ENCODE measurements at places on chromosomes 11 and 22. TPM values are rescaled to one million over a fixed set of nuclear protein-coding genes. Genes with fewer than 3 reads are reported as not detected.

The ELFN2 gene
- 0.83 TPM for total RNA-seq

The LZTR1 gene
- total RNA-seq = 61.8 TPM

The LRRC56 gene
- 1.5 TPM for total RNA-seq

The TSPAN18 gene
- not detected for total RNA-seq

The SPDYC gene
- not detected for total RNA-seq

The SLC22A6 gene
- total RNA-seq = not detected

The ILK gene
- total RNA-seq = 88.2 TPM

GRCh38 chr11:10387206-10388083, 67.6 kb upstream of the AMPD3 start:
- DNase-seq = no peak

- no peak for DNase-seq
These were observed 88.1 kb downstream of the MICAL2 start for GRCh38 chr11:12198251-12199222.

GRCh38 chr11:130601141-130601540, 152.7 kb downstream of the ADAMTS15 start:
- no peak for DNase-seq

DNA sequence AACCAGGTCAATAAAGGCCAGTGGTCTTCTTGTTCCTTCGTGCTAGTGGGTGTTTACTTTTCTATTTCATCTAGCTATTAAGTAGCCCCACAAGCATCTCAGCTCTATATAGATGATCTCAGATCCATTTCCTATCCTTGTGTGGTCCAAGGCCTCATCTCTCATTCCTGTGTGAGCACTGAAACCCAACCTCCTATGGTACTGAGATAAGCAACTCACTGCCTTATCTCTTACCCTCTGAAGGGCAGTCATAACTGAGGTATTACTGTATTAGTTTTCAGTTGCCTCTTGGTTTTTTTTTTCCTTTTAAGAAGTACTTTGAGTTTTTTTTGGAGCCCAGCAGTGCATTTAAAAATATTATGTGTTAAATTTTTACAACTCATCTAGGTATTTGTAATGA, 28.3 kb downstream of the ACER3 start:
- no peak for DNase-seq

DNA sequence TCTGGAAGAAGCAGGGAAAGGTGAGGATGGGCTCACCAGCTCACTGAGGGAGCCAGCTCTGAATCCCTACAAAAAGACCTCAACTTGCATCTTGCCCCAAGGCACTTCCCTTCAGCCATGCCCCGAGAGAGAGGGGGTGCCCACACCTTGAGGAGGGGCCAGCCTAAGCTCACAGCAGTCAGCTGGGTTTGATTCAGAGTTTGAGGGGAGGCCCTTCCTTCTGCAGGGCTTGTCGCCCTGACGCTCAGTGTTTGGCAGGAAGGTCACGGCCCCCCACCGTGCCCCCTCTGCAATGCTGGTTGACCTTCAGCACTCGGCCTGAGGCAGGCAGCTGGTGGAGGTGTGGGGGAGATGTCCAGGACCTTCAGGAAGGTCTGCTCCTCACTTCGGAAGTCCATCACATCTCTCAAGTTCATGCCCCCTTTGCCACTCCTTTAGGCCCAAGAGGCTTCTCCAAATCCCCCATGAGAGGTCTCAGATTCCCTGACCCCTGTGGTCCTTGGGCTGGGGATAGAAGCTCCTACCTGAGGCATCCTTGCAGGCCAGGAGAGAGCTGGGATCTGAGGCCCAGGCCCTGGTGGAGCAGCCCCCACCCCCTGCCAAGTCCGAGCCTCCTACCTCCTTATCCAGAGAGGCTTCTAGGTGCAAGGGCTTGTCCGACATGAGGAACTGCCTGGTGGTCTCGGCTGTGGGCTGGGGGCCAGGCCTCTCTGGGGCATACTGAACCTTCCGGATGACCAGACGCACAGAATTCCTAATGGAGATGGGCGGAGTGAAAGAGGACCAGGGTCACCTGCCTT, 37.6 kb downstream of the TPBGL start:
- no peak for DNase-seq

- DNase-seq = no peak
These were observed 211.4 kb upstream of the NARS2 start for GRCh38 chr11:78786086-78786485.

DNA sequence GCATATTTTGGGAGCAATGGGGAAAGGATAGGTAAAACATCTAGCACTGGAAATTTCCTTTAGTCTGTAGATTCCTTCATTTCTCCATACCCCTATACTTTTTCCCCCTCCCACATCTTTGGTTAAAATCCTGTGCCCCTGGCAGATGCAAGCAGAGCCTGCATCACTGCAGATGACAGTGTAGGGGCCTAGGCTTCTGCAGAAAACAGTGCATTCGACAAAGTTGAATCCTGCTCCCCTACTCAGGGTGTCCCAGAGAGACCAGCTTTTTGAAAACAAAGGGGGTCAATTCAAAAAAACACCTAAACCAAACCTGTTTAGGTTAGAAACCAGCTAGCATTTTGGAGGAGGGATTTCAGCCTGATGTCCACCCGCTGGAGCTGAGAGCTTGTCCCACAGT, 43.8 kb upstream of the BLID start:
- DNase-seq = no peak

GRCh38 chr11:81005595-81005994, 1564.8 kb upstream of the TENM4 start:
- no peak for DNase-seq

- no peak for DNase-seq
These were observed 11.3 kb upstream of the AMPD3 start for GRCh38 chr11:10443721-10444235.

DNA sequence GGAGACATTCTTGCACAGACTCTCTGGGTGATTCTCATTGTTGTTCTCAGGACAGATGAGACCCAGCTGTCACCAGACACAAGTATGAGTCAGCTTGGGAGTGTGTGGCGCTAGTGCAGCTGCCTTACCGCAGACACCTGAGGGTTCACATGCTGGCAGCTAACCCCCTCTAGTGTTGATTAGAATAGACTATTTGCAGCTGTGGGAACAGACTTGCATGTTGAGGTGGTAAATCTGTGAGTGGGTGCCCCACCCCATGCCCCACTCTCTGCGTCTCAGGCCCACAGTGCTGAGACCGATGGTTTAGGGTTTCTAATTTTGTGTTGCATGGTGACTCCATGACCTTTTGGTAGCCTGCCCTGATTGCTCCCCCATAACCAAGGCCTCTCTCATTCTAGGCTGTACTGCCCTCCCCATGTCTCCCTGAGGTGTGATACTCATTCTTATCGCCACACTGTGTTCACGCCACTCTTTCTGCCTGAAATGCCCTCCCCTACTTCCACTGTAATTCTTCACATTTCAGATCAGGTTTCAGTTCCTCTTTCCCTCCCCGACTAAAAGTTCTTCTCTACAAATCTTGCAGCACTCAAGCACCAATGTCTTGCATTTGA, 73.7 kb upstream of the KIRREL3 start:
- peak; percentile 77 for DNase-seq

- no peak for DNase-seq
These were observed 89.5 kb upstream of the DDI1 start for GRCh38 chr11:103946793-103947545.

DNA sequence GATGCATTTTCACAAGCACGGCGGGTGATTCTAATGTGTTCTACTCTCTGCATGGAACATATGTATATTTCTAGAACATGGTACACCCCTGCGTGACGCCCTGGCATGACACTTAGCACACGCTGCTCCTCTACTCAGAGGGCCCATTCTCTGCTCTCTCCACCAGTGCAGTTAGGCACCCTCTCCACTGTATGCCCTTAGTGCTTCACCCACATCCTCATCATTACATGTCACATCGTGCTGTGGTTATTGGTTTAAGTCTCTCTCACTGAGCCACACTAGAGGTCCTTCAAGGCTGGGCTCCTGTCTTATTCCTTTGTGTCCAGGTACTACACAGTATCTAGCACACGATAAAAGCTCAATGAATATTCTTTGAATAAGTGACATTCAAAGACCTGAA, 16.7 kb downstream of the TMPRSS13 start:
- no peak for DNase-seq

GRCh38 chr11:74007691-74008372, 1.1 kb downstream of the UCP3 start:
- DNase-seq = no peak

- no peak for DNase-seq
These were observed 30.4 kb upstream of the TYR start for GRCh38 chr11:89147229-89147628.
